ENCODE measurements at places on chromosomes 4 and X. TPM values are rescaled to one million over a fixed set of nuclear protein-coding genes. Genes with fewer than 3 reads are reported as not detected.
A peak's percentile ranks its signal among the peaks of the same experiment; 100 is the strongest.

Gene IQCM
- total RNA-seq = not detected

Gene ETDA
- not detected for total RNA-seq

DNA sequence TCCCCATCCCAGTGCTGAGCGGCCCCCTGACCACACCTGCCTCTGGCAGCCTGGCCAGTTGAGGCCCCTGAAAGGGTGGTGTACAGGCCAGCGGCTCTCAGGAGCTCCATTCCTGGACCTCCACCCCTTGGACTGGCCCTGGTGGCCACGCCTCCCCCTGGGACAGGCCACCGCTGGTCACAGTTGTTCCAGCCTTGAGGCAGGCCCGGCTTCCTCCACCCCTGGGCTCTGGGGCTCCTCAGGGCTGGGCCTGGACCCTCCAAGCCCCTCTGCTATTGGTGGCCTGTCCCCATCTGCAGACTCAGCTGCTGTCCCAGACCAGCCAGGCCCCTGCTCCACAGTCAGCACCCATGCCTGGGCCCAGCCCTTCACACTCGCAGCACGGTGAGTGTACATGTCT lies 93.2 kb upstream of the NKX1-1 start:
- no peak for DNase-seq

GRCh38 chr4:123631786-123632692 lies 235.4 kb downstream of the SPRY1 start:
- DNase-seq = no peak

Gene PJA1
- 45.3 TPM for total RNA-seq

Gene NAT8L
- 2.8 TPM for total RNA-seq

GRCh38 chr4:128427832-128428366 lies 140.3 kb upstream of the PGRMC2 start:
- DNase-seq = peak; percentile 60

Measured in Daoy (cell line).